Progenitor cell of endocrine pancreas (in vitro differentiated cells): ENCODE measurements at places on chromosomes 3 and 15.

DNA sequence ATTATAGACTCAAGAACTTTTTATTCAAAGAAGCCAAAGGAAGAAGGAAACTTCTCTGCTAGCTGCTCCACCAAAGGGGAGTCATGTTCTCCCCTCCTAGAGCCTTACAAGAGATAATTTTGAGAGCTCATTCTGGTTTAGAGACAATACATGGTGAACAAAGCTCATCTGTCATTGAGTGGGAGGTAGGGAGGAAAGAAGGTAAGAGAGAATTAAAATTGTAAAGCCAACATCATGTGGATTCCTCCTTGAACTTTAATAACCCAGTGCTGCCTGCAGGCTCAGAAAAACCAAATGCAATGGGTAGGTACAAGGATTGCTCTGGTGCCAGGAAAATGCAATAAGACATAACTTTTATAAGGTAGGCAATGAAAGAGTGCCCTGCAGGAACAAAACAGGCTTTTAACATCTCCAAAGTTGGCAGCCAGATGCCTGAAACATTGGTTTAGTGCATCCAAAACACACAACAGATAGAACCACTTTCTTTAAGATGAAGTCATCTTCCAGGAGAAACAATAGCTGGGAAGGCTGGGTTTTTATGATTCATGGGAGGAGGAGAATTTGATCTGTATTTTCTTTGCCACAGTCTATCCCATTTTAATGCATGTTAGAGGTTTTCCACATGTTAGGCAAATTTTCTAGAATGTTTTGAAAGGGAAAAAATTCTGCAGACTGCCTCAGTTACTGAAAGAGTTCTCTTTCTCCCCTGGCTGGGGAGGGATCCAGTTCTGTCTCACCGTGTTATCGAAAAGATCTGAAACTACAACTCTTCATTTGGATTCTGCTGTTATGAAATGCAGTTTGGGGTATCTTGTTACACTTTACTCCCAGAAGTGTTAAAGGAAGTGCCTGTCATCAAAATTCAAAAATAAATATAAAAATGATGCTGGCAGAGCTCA, 11.3 kb upstream of the ARHGEF3 start:
- no peak for DNase-seq

DNA sequence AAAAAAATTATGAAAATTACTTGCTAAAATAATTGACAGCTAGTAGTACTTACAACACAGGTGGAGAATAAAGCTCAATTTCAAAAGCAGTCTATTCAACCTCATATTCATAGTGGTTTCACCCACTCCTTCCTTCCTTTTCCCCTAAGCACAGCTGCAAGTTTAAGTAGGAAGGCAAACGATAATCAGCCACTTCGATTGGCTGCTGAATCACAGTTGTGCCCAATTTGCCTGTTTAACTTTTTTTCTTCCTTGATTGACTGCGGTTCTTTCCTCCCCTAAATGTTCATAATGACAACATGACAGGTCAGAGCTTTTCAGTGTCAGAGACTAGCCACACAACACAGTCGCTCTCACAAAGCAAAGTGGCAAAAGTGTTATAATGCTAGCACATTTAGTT, 468.0 kb upstream of the GBE1 start:
- no peak for DNase-seq

DNA sequence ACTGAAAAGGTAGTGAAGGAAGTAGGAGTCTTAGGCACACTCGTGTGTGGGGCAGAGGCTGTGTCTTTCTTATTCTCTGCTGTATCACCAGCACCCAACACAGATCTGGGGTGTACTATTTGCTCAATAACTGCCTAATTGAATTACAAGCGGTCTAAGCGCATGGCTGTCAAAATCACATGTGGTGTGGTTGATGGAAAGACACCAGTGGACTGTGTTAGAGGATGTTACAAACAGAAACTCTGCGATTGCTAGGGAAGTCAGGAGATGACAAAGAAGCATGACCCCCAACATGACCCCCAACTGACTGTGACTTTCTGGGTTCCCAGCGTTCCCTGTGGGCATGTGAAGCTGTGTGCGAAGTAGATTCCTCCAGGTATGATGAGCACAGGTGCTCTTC, 32.0 kb downstream of the ATG7 start:
- no peak for DNase-seq

DNA sequence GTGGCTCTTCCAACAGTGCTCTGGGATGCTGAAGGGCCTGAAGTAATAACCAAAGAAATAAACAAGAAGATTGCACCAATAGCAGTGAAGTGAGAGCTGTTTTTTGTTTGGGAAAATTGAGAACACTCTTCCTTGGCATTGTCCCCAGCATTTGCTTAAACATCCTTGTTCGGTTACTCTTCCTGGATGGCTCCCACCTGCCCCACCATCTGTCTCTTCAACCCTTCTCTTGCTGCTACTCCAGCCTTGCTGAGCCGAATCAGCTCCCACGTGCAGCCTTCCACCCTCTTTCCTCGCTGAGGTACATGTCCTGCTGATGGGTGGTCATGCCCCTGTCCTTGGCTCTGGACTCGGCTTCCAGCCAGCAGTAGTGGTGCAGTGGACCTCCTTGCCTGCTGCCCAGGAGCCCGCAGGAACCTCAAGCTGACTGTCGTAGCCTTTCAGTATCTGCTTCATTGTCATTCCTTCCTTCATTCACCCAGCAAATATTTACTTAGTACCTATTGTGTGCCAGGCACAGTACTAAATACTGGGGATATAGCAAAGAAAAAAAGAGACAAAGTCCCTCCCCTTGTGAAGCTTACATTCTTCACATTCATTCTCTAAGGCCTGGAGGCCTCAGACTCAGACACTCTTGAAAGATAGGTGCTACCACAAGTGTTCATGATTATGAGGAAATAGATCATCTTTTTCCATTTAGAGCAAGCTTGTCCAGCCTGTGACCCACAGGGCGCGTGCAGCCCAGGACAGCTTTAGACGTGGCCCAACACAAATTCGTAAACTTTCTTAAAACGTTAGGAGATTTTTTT, 17.1 kb upstream of the VILL start:
- no peak for DNase-seq

DNA sequence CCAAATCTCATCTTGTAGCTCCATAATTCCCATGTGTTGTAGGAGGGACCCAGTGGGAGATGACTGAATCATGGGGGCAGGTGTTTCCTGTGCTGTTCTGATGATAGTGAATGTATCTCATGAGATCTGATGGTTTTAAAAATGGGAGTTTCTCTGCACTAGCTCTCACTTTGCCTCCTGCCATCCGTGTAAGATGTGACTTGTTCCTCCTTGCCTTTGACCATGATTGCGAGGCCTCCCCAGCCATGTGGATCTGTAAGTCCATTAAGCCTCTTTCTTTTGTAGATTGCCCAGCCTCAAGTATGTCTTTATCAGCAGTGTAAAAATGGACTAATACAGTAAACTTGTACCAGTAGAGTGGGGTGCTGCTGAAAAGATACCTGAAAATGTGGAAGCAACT, 44.5 kb downstream of the DUT start:
- no peak for DNase-seq

GRCh38 chr15:64117759-64118487, 22.1 kb downstream of the SNX1 start:
- no peak for DNase-seq

GRCh38 chr3:12822725-12823373, 18.5 kb downstream of the RPL32 start:
- DNase-seq = no peak

DNA sequence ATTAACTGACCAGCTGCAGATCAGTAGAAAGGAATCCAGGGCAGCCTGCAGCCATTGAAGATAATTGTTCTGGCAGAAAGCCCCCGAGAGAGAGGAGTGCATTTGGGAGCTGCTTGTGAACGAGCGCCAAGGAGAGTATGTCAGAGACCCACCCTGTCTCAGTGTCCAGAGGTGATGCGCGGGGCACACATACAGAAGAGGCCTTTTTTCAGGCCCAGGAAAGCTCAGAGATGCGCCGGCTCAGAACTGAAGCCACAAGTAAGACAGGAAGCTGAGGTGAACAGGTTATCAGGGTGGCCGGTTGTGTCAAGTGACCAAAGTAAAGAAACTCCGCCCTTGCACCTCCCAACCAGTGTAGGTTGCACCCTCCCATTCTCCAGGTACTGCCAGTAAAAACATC, 59.8 kb upstream of the HEG1 start:
- DNase-seq = no peak

- DNase-seq = no peak
These were observed 62.6 kb downstream of the OSBPL10 start for GRCh38 chr3:31918179-31919150.
